ENCODE measurements at places on chromosomes 1 and 21. TPM values are rescaled to one million over a fixed set of nuclear protein-coding genes. Genes with fewer than 3 reads are reported as not detected.

Gene KCNJ15
- total RNA-seq, result not detected

Gene HES3
- total RNA-seq, result not detected

Gene MMEL1
- total RNA-seq, result not detected

Gene SLC30A2
- total RNA-seq, result not detected

Data from pericardium fibroblast (primary cell).